ENCODE measurements at places on chromosomes 4 and X. TPM values are rescaled to one million over a fixed set of nuclear protein-coding genes. Genes with fewer than 3 reads are reported as not detected.

- no peak for DNase-seq
These were observed 213.6 kb downstream of the CBLL2 start for GRCh38 chrX:22486296-22486695.

Gene CUL4B
- 46.1 TPM for total RNA-seq

DNA sequence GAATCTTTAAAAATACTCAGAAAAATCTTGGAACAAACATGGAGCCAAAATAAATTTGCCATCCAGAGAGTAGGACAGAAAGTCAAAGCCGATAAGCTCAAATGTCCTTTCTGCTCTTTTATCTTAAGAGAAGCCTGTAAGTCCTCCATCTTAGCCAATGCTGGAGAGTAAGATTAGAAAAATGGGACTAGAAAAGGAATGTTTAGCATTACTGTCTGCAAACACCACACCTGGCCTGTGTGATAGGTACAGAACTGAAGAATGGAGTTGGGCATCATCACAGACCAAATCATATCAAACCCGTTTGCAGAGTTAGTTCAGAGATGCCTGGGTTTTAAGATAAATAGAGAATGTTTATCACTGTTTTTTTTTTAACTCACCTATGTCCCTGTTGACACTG lies 10.5 kb upstream of the SLC39A8 start:
- no peak for DNase-seq

GRCh38 chr4:75398501-75398900 lies 115.7 kb downstream of the RCHY1 start:
- no peak for DNase-seq

GRCh38 chrX:132749406-132749805 lies 209.0 kb downstream of the HS6ST2 start:
- no peak for DNase-seq

Gene FGF13
- total RNA-seq, result not detected

DNA sequence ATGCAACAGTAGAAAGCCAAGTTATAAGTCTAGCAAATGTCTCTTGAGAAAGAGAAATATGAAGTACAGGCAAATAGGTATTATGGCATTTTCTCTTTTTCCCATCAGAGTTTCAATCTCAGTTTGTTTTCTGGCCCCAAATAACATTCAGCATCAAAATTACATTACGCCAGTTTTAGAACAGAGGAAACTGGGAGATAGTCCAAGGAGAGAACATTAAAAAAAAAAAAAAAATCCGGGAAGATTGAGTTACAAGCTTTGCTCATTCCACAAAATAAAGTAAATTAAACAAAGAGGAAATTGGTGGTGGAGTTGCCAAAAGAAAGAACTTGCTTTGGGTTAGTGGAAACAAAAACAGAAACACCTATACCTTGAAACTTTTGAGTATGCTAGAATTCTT lies 50.4 kb upstream of the IL13RA2 start:
- no peak for DNase-seq

Gene GPR34
- total RNA-seq, result not detected

- no peak for DNase-seq
These were observed 5.5 kb downstream of the SEC31A start for GRCh38 chr4:82885410-82885809.

- no peak for DNase-seq
These were observed 95.3 kb upstream of the EGFL6 start for GRCh38 chrX:13474164-13474516.

Gene F11
- total RNA-seq, result not detected

- DNase-seq, result no peak
These were observed 8.1 kb upstream of the LINC00632 start for GRCh38 chrX:140701480-140701879.

Gene EVC
- 4.7 TPM for total RNA-seq

- no peak for DNase-seq
These were observed 56.6 kb downstream of the SPRY1 start for GRCh38 chr4:123453061-123453680.

Gene ANKRD50
- total RNA-seq, result 0.25 TPM

GRCh38 chr4:76251441-76252270 lies at the start of gene FAM47E:
FAM47E (plus strand) TSS chr4:76251721; CDS start chr4:76251747, 26 bp downstream.
- DNase-seq, result peak; percentile 49

Gene TRIM60
- total RNA-seq, result not detected

- no peak for DNase-seq
These were observed 3.8 kb downstream of the SLITRK2 start for GRCh38 chrX:145821291-145821897.

- DNase-seq, result no peak
These were observed 156.4 kb upstream of the GATB start for GRCh38 chr4:151917145-151917734.

Data from activated CD4-positive, alpha-beta memory T cell treated with anti-CD3 and anti-CD28 coated beads, Interleukin-2, amount 10 ng/mL, durations not matched to agents 7 days and 5 days (primary cell).